HS-5 (cell line): ENCODE measurements at places on chromosomes 4 and X.

DNA sequence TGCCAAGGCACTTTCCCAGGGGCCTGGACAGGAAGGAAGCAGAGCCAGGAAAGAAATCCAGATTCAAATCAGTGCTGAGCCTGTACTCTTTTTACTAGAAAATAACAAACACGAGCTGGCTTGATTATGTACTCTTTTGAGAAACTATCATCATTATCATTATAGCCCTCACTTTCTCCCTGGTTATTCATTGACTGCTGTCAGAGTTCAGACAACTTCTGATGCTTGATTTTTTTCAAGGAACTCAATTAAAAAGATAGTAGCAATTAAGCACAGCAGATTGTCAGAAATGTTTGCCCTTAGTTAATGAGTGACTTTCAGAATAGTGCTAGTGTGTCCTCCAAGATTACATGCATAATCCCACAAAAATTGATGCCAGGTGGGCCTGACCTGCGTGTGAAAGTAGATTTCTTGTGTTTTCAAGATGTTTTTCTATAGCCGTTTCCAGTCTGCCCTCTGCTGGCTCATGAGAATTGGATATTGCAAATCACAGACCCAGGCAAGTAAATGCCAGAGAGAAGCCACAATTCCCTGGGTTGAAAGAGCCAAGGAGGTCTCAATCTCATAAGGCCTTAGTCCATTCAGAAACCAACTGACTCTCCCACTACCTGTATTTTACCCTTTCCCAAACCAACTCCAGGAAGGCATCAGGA is 14.3 kb upstream of the PNPLA4 start:
- no peak for DNase-seq

GRCh38 chr4:75634281-75634680 is 4.0 kb upstream of the CDKL2 start:
- no peak for DNase-seq

GRCh38 chr4:13968723-13969122 is 341.2 kb upstream of the BOD1L1 start:
- DNase-seq: peak; percentile 22

- no peak for DNase-seq
Observed at GRCh38 chrX:15815779-15816437, 25.6 kb downstream of the ZRSR2 start.

GRCh38 chr4:73213916-73214653 is 44.5 kb downstream of the ANKRD17 start:
- no peak for DNase-seq

DNA sequence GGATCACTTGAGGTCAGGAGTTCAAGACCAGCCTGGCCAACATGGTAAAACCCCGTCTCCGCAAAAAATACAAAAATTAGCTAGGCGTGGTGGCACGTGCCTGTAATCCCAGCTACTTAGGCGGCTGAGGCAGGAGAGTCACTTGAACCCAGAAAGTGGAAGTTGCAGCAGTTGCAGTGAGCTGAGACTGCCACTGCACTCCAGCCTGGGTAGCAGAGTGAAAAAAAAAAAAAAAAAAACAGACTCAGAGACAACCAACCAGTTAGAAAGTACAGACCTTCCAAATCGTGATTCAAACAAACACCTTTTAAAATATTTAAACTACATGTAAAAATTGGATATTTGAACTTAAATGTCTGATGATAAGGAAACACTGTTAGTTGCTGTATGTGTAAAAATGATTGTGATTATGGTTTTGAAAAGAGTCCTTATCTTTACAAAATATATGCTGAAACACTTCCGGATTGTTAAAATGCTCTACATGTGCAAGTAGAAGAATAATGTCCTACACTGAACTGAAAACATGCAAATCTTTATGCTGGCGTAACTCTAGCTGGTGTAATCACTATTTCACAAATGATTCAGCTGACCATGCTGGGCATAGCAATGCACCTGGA is 37.8 kb downstream of the SH3KBP1 start:
- no peak for DNase-seq

GRCh38 chr4:100674976-100675375 is 157.2 kb upstream of the EMCN start:
- DNase-seq: no peak

DNA sequence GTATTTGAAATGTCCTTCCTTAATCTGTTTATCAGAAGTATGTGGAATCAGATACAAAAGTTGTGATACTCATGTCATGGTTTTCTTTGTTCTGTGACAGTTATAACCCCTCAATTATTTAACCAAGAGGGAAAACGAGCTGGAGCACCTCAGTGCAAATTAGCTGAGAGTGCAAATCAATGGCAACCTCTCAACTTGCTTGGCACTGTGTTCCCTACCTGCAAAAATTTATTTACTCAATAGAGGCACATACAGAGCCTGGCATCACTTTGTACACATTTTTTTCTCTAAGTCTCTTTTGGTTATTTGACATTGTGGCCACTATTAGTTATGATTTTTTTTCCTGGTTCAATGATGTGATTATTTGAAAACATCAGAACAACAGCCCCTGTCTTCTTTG is 186.2 kb downstream of the STIM2 start:
- no peak for DNase-seq

GRCh38 chrX:28058901-28059300 is 77.7 kb upstream of the DCAF8L1 start:
- DNase-seq: no peak

GRCh38 chrX:114390251-114390796 is 193.6 kb upstream of the HTR2C start:
- DNase-seq: no peak

DNA sequence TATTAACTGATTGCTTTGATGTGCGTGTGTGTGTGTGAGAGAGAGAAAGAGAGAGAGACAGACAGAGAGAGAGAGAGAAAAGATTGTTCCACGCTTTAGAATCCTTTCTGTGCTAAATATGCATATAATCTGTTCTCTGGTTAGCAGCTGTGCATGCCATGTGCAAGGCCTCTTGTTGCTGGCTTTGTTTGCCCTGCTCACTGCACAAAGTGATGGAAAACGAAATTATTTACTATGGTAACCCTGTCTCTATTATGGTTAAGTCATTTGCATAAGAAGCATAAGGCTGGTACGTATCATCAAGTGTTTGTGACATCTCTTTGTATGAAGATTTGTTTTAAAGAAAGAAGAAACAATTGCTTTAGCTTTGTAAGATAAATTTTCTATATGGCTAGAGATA is 190.2 kb upstream of the POF1B start:
- no peak for DNase-seq

GRCh38 chr4:53507671-53508286 is 83.5 kb downstream of the LNX1 start:
- peak; percentile 72 for DNase-seq

DNA sequence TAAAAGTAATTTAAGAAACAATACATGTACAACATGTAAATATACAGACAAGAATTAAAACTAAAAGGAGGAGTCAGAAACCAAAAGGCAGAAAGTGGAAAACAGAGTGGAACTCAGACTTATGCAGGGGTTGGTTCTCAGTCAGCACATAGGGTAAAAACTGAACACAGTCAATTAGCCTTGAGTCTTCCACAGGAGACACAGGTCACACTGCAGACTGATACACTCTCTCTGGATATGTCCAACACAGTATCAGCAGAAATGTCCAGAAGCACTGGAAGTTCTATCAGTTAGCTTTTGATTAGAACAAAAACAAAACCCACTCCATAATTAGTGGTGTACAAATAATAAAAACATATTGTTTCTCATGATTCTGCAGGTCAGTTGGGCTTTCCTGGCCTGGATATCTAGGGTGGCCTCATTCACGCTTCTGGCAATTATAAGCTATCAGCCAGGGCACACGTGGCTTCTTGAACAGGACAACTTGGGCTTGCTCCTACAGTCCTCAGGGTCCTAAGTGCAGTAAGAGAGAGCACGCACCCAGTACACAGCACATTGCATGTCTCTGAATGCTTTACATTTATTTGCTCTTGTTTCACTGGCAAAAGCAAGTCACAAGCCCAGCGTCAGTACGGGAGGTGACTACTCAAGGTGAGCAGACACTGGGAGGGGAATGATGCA is 21.6 kb downstream of the TEC start:
- no peak for DNase-seq

- DNase-seq: no peak
Observed at GRCh38 chr4:102007959-102008425, 217.5 kb downstream of the BANK1 start.

- DNase-seq: no peak
Observed at GRCh38 chr4:108327642-108328382, 159.1 kb upstream of the LEF1 start.

- DNase-seq: no peak
Observed at GRCh38 chr4:151438154-151438553, 29.2 kb downstream of the FHIP1A start.

DNA sequence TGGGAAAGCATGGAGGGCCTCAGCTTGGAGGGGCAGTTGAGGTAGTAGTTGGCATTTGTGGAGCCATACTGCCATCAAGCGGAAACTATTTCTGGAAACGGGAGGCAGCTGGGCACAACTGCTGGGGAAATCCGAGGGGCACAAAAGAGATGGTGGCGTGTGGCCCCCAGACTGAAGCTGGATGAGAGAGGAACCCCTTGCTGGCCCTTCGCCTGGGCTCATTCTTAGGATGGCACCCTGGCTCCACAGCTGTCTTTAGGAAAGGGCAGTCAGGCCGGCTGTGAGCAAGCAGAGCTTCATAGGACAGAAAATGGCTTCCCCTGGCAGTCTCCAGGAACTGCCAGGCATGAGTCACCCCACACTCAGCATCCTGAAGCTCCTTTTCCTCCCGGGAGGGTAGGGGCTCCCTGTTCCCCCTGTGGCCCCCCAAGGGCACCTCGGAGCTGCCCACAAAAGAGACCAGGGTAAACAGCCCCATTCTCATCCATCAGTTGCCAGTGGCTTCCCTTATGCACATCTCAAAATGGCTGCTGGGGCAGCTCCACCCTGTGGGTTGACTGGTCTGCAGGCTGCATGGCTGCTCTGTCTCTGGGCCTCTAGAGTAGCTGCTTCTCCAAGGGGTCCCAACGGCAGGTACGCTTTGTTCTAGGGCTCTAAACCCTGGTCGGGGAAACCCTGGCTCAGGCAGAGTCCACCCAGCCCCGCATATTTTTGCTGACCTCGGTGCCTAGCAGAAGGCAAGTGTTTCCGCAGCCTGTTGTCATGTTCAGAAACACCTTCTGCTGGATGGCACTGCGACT is 64.7 kb downstream of the NBDY start:
- no peak for DNase-seq

- DNase-seq: no peak
Observed at GRCh38 chr4:75429208-75429607, 85.0 kb downstream of the RCHY1 start.

GRCh38 chr4:125184116-125184515 is 130.6 kb upstream of the FAT4 start:
- no peak for DNase-seq

DNA sequence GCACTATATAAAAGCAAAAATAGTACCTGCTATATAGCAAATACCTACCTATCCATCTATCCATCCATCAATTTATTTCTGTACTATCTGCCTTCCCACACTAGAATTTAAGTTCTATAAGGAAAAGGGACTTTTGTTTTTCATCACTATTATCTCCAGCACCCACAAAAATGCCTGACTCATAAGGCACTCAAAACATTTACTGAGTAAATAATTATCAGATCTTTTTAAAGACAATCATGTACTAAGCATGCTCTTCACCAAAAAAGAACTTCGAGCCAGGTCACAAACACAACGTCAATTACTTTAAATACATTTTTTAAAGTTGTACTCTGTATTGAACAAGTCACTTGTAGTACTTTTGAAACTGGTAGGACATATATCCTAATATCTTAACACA is 119.9 kb downstream of the FBXW7 start:
- peak; percentile 4 for DNase-seq

DNA sequence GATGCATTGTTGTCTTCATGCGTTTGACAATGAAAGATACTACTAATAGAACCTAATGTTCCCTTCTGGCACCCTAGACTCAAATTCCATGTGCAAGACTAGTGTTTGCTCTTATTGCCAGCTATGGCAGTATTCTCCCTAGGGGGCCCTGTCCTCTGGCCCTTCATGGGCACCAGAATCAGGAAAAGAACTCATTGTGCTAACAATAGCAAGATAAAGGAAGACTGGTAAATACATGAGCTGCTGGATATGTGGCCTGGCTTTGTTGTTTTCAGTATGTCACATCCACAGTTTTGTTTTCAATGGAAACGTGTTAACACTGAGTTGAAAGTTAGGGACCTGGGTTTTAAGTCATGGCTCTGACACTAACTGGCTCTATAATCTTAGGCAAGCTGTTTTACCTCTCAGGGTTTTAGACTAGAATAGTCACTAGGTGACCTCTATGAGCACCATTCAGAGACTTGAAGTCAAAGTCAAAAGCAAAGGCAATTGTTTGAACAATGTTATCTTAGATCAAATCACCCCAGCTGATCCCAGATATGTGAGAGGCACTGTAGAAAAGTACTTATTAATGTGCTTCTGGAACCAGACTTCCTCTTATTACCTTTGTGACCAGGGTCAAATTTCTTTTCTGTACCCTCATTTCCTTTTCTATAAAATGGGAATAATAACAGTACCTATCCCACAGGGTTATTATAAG is 253.7 kb upstream of the DIAPH2 start:
- DNase-seq: no peak

DNA sequence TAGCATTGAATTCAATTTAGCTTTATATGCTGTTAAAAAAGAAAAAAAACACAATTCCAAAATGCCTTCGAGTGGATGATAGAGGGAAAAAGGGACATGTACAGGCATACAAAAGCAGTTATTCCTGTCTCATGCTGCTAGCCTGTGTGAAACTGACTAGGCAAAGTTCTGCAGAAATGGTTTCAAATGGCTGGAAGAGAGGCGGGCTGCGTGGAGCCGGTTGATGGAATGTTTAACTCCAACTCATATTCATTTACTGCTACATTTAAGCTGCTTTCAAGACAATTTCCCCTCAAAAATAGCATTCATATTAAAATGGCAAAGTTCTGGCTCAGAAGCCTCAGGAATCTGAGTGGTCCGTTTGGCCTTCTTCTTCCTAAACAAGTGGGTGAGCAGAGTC is 143.8 kb upstream of the PPARGC1A start:
- DNase-seq: no peak

DNA sequence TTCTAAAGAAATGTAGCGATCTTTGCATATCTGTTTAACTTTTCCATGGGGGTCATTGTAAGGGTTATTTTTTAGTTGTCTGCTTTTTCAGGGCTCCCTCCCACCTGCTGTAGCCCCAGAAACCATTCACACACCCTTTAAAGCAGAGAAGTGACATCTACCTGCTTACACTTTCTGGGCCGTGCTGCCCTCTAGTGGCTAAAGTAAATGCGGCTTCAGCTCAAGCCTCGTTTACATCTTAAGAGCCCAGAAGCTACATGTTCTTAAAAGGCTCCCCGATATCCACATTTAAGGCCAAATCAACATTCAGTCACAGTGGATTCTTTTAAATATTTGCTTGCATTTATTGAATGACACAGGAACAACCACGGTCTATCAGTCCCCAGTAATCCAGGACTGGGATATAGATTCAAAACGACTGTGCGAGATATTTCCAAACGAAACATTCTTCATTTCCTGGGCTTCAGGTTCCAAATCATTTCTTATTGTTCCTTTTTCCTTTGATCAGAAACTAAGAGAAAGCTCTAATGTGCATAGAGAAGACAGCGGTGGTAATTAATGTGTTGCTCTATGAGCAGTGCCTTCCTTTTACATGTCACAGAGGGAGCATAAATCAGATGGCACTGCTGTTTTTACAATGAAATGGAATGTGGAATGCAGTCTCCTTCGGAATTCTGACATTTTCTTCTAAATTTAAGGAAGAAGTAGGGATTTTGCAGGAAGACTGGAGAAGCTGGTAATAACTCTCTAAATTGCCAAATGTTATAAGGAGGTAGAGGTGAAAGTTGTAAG is 119.9 kb downstream of the RASGEF1B start:
- DNase-seq: no peak

GRCh38 chrX:30577362-30577991 is at the start of gene TASL:
Gene TASL (minus strand): TSS chrX:30577766. CDS start chrX:30560355, 17,411 bp downstream.
- DNase-seq: no peak
